Body of pancreas (tissue), 4 donors: ENCODE measurements at places on chromosomes 7 and 10. TPM values are rescaled to one million over a fixed set of nuclear protein-coding genes. Genes with fewer than 3 reads are reported as not detected.
A peak's percentile ranks its signal among the peaks of the same experiment; 100 is the strongest.

GRCh38 chr10:101558204-101558603, 29.9 kb downstream of the POLL start:
- H3K4me3 ChIP-seq = no peak overlapping the region
- H3K36me3 ChIP-seq = no peaks in the 10 kb centered on the region
- no peaks in the 10 kb centered on the region for H3K27me3 ChIP-seq
- no peak for DNase-seq

DNA sequence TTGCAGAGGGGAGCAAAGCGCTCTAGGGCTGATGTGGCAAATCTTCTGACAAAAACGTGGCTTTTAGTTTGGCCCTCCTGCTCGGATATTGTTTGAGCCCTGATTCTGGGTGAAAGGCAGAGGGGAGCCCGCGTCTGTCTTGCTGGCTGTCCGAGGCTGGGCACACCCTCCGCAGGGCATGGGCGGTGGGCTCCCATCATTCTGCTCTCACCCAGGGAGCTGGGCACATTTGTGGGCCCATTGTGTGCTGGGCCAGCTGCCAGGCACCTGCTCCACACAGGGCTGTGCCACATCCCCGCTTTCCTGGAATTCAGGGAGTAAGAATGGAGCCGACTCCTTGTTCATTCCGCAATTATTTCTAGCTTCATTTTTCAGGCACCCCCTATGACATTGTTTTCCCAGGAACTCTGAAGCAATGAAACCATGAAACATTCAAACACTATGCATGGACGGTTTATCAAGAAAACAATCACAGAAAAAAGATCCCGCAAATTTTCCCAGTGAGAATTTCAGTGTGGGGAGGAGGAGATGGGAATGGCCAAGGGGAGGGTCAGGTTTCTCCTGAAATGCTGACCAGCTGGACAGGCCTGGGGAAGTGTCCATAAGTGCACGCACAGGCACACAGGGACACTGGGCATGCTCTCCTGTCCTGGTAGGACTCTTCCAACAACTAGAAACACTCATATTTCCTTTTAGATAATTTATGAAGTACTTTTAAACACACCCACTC, 341.1 kb downstream of the CXCL12 start:
- H3K4me3 ChIP-seq = no peak overlapping the region
- peaks cover 20% of the 10 kb centered on the region for H3K4me1 ChIP-seq
- H3K36me3 ChIP-seq = no peaks in the 10 kb centered on the region
- no peak for DNase-seq
- no peaks in the 10 kb centered on the region for H3K27me3 ChIP-seq

GRCh38 chr7:48085433-48085791, 3.7 kb upstream of the UPP1 start:
- H3K36me3 ChIP-seq = no peaks in the 10 kb centered on the region
- H3K27ac ChIP-seq = peak overlapping the region; percentile 35
- no peak overlapping the region for H3K4me3 ChIP-seq
- no peaks in the 10 kb centered on the region for H3K27me3 ChIP-seq

GRCh38 chr7:80357530-80357929, 154.3 kb downstream of the GNAT3 start:
- H3K4me1 ChIP-seq = no peaks in the 10 kb centered on the region
- no peak for DNase-seq
- no peaks in the 10 kb centered on the region for H3K27me3 ChIP-seq
- no peaks in the 10 kb centered on the region for H3K36me3 ChIP-seq

- H3K4me3 ChIP-seq = no peak overlapping the region
- H3K27me3 ChIP-seq = no peaks in the 10 kb centered on the region
- H3K4me1 ChIP-seq = no peaks in the 10 kb centered on the region
- no peak for DNase-seq
- H3K36me3 ChIP-seq = no peaks in the 10 kb centered on the region
Observed at GRCh38 chr10:24790599-24790998, 66.9 kb upstream of the ARHGAP21 start.

- no peak for DNase-seq
- peaks cover 16% of the 10 kb centered on the region for H3K4me1 ChIP-seq
- H3K27me3 ChIP-seq = no peaks in the 10 kb centered on the region
- no peak overlapping the region for H3K4me3 ChIP-seq
- no peaks in the 10 kb centered on the region for H3K36me3 ChIP-seq
- H3K27ac ChIP-seq = no peak overlapping the region
Observed at GRCh38 chr10:48322017-48322416, 15.5 kb downstream of the MAPK8 start.

GRCh38 chr10:20858292-20859124, 38.6 kb downstream of the NEBL start:
- H3K4me1 ChIP-seq = no peaks in the 10 kb centered on the region
- H3K36me3 ChIP-seq = no peaks in the 10 kb centered on the region
- no peaks in the 10 kb centered on the region for H3K27me3 ChIP-seq
- H3K4me3 ChIP-seq = no peak overlapping the region

DNA sequence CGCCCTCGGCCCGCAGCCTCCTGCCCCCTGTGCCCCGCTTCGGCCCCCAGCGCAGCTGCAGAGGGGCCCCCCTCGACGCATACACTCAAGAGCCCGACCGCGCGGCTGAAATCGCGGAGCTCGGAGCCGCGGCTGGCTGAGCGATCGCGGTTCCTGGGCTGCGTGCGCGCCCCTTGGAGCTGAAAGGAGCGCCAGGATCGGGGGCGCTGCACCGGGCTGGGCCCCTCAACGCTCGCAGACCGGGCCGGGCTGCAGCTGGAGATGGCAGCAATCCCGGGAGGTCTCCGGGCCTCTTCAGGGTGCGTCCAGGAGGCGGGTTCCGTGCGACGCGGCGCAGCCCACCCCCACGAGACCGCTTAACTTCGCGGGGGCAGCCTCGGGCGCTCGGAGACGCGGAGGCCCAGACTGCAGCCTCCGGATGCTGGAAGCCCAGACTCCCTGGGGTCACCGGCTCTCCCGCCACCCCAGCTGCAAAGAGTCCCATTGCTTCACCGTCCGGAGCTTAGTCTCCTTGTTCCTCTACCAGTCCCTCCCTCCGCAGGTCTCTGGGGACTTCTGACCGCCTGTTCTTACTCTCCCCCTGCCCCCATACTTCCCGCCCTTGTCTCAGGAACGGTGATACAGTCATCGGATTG, 73.0 kb upstream of the LRRC4 start:
- H3K4me3 ChIP-seq = no peak overlapping the region
- no peak for DNase-seq
- H3K4me1 ChIP-seq = peaks cover 14% of the 10 kb centered on the region
- no peak overlapping the region for H3K27ac ChIP-seq

GRCh38 chr7:141397236-141398163, 153.7 kb upstream of the AGK start:
- no peaks in the 10 kb centered on the region for H3K4me1 ChIP-seq
- H3K36me3 ChIP-seq = no peaks in the 10 kb centered on the region
- no peaks in the 10 kb centered on the region for H3K27me3 ChIP-seq
- no peak overlapping the region for H3K4me3 ChIP-seq

DNA sequence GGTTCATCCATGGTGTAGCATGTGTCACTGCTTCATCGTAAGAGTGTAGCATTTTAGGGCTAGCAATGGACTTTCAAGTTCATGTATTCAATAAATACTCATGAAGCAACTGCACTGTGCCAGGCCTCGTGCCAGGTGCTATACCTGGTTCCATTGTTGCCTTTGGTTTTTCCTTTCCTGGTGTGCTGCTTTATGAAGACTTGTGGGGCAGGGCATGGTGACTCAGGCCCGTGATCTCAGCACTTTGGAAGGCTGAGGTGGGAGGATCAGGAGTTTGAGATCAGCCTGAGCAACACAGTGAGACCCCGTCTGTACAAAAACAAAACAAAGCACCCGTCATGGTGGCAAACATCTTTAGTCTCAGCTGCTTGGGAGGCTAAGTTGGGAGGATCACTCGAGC, 2.2 kb upstream of the CPA4 start:
- no peaks in the 10 kb centered on the region for H3K36me3 ChIP-seq
- peak; percentile 91 for DNase-seq
- H3K27me3 ChIP-seq = no peaks in the 10 kb centered on the region
- H3K4me3 ChIP-seq = no peak overlapping the region
- peaks cover 43% of the 10 kb centered on the region for H3K4me1 ChIP-seq
- H3K27ac ChIP-seq = peak overlapping the region; percentile 87

- no peak overlapping the region for H3K27ac ChIP-seq
- no peaks in the 10 kb centered on the region for H3K27me3 ChIP-seq
- no peaks in the 10 kb centered on the region for H3K36me3 ChIP-seq
- H3K4me3 ChIP-seq = no peak overlapping the region
- no peak for DNase-seq
Observed at GRCh38 chr7:1907751-1908365, 237.8 kb downstream of the ELFN1 start.

DNA sequence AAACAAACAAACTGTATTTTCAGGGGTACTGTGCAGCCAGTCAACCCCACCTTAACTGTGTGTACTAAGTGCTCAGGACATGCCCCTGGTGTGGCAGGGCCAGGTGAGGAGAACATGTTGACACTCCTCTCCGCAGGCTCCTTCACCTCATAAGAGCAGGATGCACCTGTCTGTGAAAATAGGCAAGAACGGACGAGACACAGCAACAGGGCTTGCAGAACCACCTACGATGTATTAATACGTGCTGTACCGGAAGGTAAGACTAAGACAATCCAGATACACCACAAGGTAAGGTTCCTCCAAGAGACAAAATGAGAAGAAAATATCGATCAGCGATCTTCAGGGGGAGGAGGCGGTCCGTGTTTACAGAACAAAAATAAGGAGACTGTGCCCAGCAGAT, 65.8 kb upstream of the CAMK2B start:
- DNase-seq = no peak
- no peak overlapping the region for H3K27ac ChIP-seq
- no peaks in the 10 kb centered on the region for H3K4me1 ChIP-seq
- H3K36me3 ChIP-seq = no peaks in the 10 kb centered on the region

DNA sequence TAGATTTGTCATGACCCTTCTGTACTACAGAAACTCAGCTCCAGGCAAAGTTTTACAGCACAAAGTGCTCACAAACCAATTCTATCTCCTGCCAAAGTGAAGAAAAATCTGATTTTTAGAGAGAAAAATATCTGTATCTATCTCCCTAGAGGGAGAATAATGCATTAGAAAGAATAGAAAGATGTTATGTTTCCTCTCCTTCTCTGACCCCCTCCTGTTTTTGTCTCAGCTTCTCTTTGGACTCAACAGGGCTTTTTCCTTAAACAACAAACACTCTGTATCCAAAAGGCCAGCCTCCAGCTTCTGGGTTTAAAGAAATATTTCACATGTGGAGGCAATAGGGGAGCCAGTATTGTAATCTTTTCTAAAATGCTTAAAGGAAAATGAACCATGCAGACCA, 627.4 kb downstream of the REEP3 start:
- no peaks in the 10 kb centered on the region for H3K4me1 ChIP-seq
- no peaks in the 10 kb centered on the region for H3K36me3 ChIP-seq
- H3K27me3 ChIP-seq = no peaks in the 10 kb centered on the region
- no peak overlapping the region for H3K4me3 ChIP-seq

DNA sequence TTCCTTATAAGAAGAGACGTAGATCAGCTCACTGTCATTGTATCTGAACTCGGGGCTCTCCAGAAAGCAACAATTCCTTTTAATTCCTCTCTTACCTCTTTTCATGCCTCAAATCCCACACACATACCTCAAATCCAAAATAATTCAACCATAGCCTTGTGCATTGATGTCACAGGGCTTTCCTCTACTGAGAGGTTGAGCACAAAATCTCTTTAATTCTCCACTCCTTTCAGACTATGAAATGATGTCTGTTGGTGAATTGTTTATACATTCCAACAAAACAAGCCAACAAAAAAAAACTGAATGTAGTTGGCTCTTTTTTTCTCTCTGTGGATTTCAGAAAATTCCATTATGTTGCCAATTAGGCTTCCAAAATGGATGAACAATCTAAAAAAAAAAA, 53.2 kb downstream of the BPGM start:
- H3K27me3 ChIP-seq = no peaks in the 10 kb centered on the region
- no peaks in the 10 kb centered on the region for H3K4me1 ChIP-seq
- H3K27ac ChIP-seq = no peak overlapping the region
- H3K36me3 ChIP-seq = no peaks in the 10 kb centered on the region
- no peak overlapping the region for H3K4me3 ChIP-seq

- DNase-seq = no peak
- no peak overlapping the region for H3K27ac ChIP-seq
- no peaks in the 10 kb centered on the region for H3K4me1 ChIP-seq
- no peak overlapping the region for H3K4me3 ChIP-seq
- no peaks in the 10 kb centered on the region for H3K36me3 ChIP-seq
Observed at GRCh38 chr10:126052171-126052570, 155.8 kb downstream of the FANK1 start.

GRCh38 chr7:46695051-46695708, 774.1 kb upstream of the IGFBP3 start:
- no peaks in the 10 kb centered on the region for H3K36me3 ChIP-seq
- no peaks in the 10 kb centered on the region for H3K27me3 ChIP-seq
- H3K27ac ChIP-seq = peak overlapping the region; percentile 72
- DNase-seq = peak; percentile 71

GRCh38 chr10:116410351-116410750, 17.3 kb upstream of the PNLIPRP3 start:
- no peaks in the 10 kb centered on the region for H3K27me3 ChIP-seq
- no peaks in the 10 kb centered on the region for H3K36me3 ChIP-seq
- no peak overlapping the region for H3K4me3 ChIP-seq

DNA sequence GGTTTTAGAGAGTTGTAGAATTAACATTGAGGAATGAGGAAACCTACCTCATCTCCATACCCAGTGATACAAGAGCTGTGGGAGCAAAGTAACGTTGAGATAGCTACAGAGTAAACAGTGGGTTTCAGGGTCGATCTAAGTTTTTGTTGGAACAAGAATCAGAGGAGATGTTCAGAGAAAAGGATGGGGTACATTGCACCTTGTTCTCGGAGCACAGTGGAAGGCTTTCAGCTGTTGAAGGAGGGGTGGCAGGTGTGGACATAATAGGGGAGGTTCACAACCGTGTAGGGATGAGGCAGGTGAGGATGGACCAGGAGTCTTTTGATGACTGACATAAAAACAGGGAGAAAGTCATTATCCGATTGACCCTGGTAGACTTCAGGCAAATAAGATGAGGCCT, 121.7 kb downstream of the MLLT10 start:
- peaks cover 7% of the 10 kb centered on the region for H3K4me1 ChIP-seq
- H3K4me3 ChIP-seq = no peak overlapping the region
- no peaks in the 10 kb centered on the region for H3K36me3 ChIP-seq
- no peak for DNase-seq

GRCh38 chr7:91249506-91250233, 14.6 kb upstream of the FZD1 start:
- no peaks in the 10 kb centered on the region for H3K4me1 ChIP-seq
- no peak overlapping the region for H3K4me3 ChIP-seq
- DNase-seq = no peak
- no peak overlapping the region for H3K27ac ChIP-seq
- H3K36me3 ChIP-seq = no peaks in the 10 kb centered on the region

- H3K27me3 ChIP-seq = no peaks in the 10 kb centered on the region
- no peak overlapping the region for H3K4me3 ChIP-seq
- H3K4me1 ChIP-seq = peaks cover 30% of the 10 kb centered on the region
- no peak overlapping the region for H3K27ac ChIP-seq
- DNase-seq = no peak
Observed at GRCh38 chr10:71750124-71750841, 23.0 kb downstream of the VSIR start.

The SPDYE11 gene
- total RNA-seq = not detected

The CDNF gene
- total RNA-seq = 1.3 TPM

The HERC4 gene
- total RNA-seq = 21.4 TPM

The TUBB8 gene
- not detected for total RNA-seq

The SPDYE9 gene
- not detected for total RNA-seq

The NME8 gene
- total RNA-seq = not detected

The HKDC1 gene
- 6.7 TPM for total RNA-seq

The GALNT17 gene
- total RNA-seq = 27.4 TPM
